ENCODE measurements at places on chromosomes 3 and 15. TPM values are rescaled to one million over a fixed set of nuclear protein-coding genes. Genes with fewer than 3 reads are reported as not detected.

GRCh38 chr3:184525337-184526087 lies 36.1 kb upstream of the EPHB3 start:
- DNase-seq, result peak; percentile 33
- H3K27ac ChIP-seq, result peak overlapping the region; percentile 69
- H3K36me3 ChIP-seq, result no peaks in the 10 kb centered on the region
- peaks cover 12% of the 10 kb centered on the region for H3K27me3 ChIP-seq
- peak overlapping the region; percentile 77 for H3K4me3 ChIP-seq

DNA sequence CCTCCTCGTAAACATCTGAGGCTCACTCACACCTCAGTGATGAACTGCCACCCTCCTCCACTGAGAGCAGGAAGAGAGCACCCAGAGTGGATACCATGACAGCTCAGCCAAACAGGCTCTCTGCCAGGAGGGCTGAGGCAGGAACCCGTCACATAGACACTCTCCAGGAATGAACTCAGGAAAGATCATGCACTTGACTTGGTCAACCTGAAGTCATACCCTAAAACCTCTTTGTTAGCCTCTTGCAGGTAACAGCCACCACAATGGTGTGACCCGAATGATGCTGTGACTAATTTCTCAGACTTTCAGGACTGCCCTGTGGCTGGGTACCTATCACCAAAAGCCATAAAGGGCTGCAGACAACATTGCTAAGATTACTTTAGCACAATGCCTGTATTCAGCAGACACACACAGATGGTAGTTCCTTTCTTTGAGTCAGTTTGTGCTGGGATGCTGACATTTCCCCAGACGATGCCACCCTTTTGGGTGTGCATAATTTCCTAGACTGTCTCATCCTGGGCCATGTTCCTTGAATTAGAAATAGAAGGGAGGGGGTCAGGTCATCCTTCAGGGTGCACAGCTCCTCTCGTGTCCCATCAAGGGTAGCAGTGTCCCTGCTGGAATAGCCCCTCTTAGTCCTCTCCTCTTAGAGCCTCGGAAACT lies 30.3 kb downstream of the CX3CR1 start:
- no peak for DNase-seq
- no peaks in the 10 kb centered on the region for H3K36me3 ChIP-seq
- no peaks in the 10 kb centered on the region for H3K27me3 ChIP-seq
- peaks cover 6% of the 10 kb centered on the region for H3K4me1 ChIP-seq
- H3K27ac ChIP-seq, result no peak overlapping the region

DNA sequence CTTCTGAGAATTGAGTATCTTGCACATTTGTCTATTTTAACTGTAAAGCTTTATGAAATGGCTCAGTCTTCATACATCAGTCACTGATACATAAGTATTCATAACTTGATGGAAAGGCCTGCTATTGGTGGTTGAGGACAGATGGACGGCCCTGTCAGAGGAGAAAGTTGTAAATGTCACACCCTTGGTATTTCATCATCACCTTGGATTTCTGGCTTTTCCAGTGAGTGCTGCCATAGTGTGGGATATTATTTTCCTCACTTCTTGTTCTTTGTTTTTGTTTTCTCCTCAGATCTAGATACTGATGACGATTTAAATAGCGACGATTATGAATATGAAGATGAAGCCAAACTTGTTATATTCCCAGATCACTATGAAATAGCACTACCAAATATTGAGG lies 47.9 kb downstream of the USP13 start:
- H3K4me3 ChIP-seq, result no peak overlapping the region
- no peak for DNase-seq
- H3K27me3 ChIP-seq, result no peaks in the 10 kb centered on the region
- H3K27ac ChIP-seq, result no peak overlapping the region

GRCh38 chr3:116877968-116878367 lies 168.4 kb downstream of the TUSC7 start:
- DNase-seq, result no peak
- no peaks in the 10 kb centered on the region for H3K36me3 ChIP-seq
- H3K4me3 ChIP-seq, result no peak overlapping the region
- H3K27me3 ChIP-seq, result no peaks in the 10 kb centered on the region

- DNase-seq, result no peak
- H3K36me3 ChIP-seq, result no peaks in the 10 kb centered on the region
- no peak overlapping the region for H3K4me3 ChIP-seq
- H3K4me1 ChIP-seq, result no peaks in the 10 kb centered on the region
- no peaks in the 10 kb centered on the region for H3K27me3 ChIP-seq
Measured at GRCh38 chr3:144866476-144866875, 894.9 kb downstream of the DIPK2A start.

DNA sequence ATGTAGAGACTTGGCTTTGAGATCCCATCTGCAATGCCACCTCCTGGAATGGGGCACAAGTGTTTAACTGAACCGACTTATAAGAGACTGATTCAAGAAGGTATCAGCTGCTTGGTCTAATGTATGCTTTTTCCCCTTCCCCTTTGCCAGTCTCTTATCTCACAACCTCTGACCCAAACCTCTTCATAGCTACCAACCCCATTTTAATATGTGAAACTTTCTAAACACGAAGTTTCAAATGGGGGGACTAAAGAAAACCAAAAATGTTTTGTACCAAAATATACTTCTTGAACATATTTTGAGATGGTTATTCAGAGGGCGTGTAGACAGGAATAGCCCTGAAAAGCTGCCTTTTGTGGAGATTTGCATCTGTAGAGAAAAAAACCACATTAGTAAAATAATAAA lies 73.1 kb downstream of the OXSM start:
- H3K27me3 ChIP-seq, result peaks cover 1% of the 10 kb centered on the region
- H3K4me1 ChIP-seq, result no peaks in the 10 kb centered on the region
- H3K27ac ChIP-seq, result no peak overlapping the region
- DNase-seq, result no peak
- no peaks in the 10 kb centered on the region for H3K36me3 ChIP-seq

GRCh38 chr3:124053871-124054270 lies 61.9 kb upstream of the ROPN1 start:
- no peak overlapping the region for H3K27ac ChIP-seq
- H3K36me3 ChIP-seq, result no peaks in the 10 kb centered on the region
- no peak overlapping the region for H3K4me3 ChIP-seq
- H3K4me1 ChIP-seq, result no peaks in the 10 kb centered on the region

GRCh38 chr15:92617549-92618520 lies 37.7 kb downstream of the FAM174B start:
- no peak for DNase-seq
- no peaks in the 10 kb centered on the region for H3K4me1 ChIP-seq
- H3K27ac ChIP-seq, result no peak overlapping the region

DNA sequence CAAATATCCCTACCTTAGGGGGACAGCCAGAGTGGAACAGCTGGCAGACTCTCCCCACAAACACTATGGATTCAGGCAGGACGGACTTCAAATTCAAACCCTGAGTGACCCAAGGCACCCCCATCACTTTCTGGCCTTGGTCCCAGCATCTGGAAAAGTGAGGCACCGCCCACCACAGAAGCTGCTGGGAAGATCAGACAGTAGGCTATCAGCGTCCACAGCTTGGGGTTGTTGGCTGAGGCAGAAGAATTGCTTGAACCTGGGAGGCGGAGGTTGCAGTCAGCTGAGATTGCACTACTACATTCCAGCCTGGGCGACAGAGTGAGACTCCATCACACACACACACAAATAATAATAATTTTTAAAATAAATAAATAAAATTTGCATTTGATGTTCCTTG lies 8.5 kb downstream of the PFKFB4 start:
- no peaks in the 10 kb centered on the region for H3K27me3 ChIP-seq
- H3K27ac ChIP-seq, result no peak overlapping the region
- no peak for DNase-seq
- no peak overlapping the region for H3K4me3 ChIP-seq
- peaks cover 9% of the 10 kb centered on the region for H3K4me1 ChIP-seq
- H3K36me3 ChIP-seq, result peaks cover 36% of the 10 kb centered on the region

DNA sequence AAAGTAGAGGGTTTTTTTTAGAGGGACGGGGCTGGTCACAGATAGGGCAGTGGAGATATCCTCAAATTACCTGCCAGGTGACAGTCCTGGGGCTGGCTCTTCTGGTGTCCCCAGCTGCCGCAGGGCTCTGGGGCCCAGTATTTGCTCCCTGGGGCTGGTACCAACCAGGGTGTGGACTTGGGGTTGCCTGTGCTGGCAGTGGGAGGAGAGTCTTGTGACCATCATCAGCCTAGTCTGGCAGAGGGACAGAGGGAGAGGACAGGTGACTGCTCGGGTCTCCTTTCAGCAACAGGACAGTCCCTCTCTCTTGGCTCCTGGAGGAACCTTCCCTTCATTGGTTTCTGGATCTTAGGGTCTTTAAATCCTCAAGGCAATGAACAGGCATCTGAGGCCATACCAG lies 7.9 kb upstream of the RPP14 start:
- no peaks in the 10 kb centered on the region for H3K36me3 ChIP-seq
- H3K4me1 ChIP-seq, result no peaks in the 10 kb centered on the region
- no peak overlapping the region for H3K4me3 ChIP-seq
- H3K27ac ChIP-seq, result no peak overlapping the region

- no peak overlapping the region for H3K27ac ChIP-seq
- H3K4me1 ChIP-seq, result no peaks in the 10 kb centered on the region
- DNase-seq, result no peak
- no peak overlapping the region for H3K4me3 ChIP-seq
Measured at GRCh38 chr15:51310064-51310463, 28.3 kb downstream of the CYP19A1 start.

DNA sequence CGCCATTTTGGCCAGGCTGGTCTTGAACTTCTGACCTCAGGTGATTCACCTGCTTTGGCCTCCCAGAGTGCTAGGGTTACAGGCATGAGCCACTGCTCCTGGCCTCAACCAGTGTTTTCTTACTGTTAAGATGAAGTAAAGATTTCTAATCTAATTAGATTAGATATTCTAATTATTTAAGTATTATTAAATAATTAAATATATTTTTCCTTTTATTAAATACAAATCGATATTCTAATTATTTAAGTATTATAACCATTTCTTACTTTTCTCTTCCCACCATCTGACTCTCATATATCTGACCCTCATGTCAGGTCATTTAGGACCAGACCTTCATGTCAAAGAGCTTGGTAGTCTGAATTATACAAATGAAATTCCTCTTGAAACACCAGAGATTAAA lies 1291.9 kb upstream of the EPHA6 start:
- no peak overlapping the region for H3K27ac ChIP-seq
- H3K4me1 ChIP-seq, result no peaks in the 10 kb centered on the region
- no peak for DNase-seq
- H3K27me3 ChIP-seq, result no peaks in the 10 kb centered on the region

DNA sequence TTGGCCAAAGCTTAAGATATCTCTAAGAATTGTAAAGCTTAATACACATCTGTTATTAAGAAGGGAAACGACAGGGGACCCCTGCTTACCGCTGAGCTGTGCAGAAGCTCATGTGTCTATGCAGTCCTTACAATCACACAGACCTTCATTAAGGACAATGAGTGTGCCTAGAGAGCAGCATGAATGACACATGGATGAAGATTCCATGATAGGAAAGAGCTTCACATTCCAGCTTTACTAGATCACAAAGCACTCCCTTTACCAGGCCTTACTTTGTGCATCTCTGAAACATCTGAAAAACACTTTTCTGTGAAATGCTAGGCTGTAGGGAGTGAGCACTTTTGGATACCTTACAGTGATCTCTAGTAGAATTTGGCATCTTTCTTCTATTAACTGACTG lies 32.0 kb downstream of the RNF168 start:
- no peak overlapping the region for H3K4me3 ChIP-seq
- H3K36me3 ChIP-seq, result peaks cover 30% of the 10 kb centered on the region
- H3K27me3 ChIP-seq, result no peaks in the 10 kb centered on the region

- H3K4me3 ChIP-seq, result no peak overlapping the region
- peaks cover 9% of the 10 kb centered on the region for H3K4me1 ChIP-seq
Measured at GRCh38 chr3:15660055-15660935, 58.8 kb downstream of the BTD start.

DNA sequence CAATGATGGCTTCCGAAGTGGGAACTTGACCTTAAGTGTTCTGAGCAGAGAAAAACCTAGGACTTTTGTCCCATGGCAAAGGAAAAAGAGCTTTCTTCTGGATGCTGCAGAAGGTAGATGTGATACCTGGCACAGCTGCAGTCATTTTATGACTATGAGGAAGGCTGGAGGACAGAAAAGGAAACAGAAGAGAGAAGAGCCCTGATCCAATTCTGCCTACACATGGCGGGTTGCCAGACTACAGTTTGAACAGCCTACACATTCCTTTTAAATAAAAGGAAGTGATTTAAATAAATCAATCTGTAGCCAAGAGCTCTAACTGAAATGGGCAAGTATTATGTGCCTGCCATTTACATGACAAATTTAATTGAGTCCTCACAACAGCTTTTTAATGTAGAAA lies 43.6 kb upstream of the CHRNB4 start:
- DNase-seq, result no peak
- H3K27ac ChIP-seq, result no peak overlapping the region
- no peaks in the 10 kb centered on the region for H3K27me3 ChIP-seq
- H3K36me3 ChIP-seq, result no peaks in the 10 kb centered on the region

DNA sequence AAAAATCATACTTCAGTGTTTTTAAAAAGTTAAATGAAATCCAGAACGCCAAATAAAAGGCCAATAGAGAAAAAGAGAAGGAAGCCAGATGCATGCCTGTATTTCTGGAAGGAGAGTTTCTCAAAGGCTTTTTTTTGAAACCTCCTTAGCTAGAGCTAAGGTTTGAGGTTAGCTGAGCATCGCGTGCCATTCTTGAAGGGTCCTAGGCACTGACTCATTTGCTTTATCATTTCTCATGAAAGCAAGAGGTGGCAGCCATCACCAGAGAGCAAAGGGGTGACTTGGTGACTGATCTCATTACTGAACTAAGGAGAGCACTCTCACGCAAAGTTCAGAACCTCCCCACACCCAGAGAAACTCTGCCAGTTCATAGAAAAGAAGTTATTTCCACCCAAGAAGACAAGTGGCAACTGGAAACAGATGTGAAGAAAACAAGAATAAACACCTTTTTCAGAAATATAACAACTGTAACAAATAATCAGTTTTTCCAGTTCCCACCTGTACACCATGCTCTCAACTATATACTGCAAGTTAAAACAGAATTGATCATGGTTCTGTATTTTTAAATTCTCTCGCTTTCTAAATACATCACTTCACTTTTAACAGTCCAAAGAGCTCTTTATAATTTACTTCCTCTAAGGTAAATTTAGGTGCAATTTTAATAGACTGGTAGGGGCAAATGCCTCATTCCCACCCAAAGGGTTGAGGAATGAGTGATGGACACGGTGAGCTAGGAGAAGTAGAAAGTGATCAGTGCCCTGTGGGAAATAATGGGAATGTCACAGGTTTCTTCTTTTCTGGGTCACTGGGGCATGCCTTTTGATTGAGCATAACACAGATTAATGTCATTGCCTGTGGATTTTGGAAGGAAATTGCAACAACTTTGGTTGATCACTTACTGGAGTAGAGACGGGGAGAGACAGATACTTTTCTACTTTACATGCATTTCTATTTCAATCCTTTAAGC lies 24.7 kb downstream of the GPR15 start:
- no peaks in the 10 kb centered on the region for H3K27me3 ChIP-seq
- peaks cover 83% of the 10 kb centered on the region for H3K4me1 ChIP-seq
- H3K36me3 ChIP-seq, result peaks cover 10% of the 10 kb centered on the region
- H3K27ac ChIP-seq, result peak overlapping the region; percentile 94

- H3K4me1 ChIP-seq, result peaks cover 32% of the 10 kb centered on the region
- DNase-seq, result no peak
- H3K27ac ChIP-seq, result no peak overlapping the region
Measured at GRCh38 chr15:73918784-73919183, 7.5 kb upstream of the LOXL1 start.

Gene SERINC4
- total RNA-seq, result 0.42 TPM

Gene WDR93
- total RNA-seq, result not detected

Gene TUSC7
- not detected for total RNA-seq

Gene TMOD2
- 6.9 TPM for total RNA-seq

Gene CAPN3
- 2.1 TPM for total RNA-seq

Gene SIAH2
- 85.7 TPM for total RNA-seq

Gene CYP1A2
- not detected for total RNA-seq

Gene SEC11A
- total RNA-seq, result 66.6 TPM

Gene WDR82
- 95.2 TPM for total RNA-seq

Gene SAMMSON
- not detected for total RNA-seq
